ENCODE measurements at places on chromosomes 4 and X.

- DNase-seq: no peak
Measured at GRCh38 chrX:118724365-118724764, 3.0 kb upstream of the IL13RA1 start.

- no peak for DNase-seq
Measured at GRCh38 chrX:121014826-121015225, 29.3 kb upstream of the CT47A1 start.

GRCh38 chrX:154715825-154716224 lies 35.1 kb downstream of the GAB3 start:
- no peak for DNase-seq

DNA sequence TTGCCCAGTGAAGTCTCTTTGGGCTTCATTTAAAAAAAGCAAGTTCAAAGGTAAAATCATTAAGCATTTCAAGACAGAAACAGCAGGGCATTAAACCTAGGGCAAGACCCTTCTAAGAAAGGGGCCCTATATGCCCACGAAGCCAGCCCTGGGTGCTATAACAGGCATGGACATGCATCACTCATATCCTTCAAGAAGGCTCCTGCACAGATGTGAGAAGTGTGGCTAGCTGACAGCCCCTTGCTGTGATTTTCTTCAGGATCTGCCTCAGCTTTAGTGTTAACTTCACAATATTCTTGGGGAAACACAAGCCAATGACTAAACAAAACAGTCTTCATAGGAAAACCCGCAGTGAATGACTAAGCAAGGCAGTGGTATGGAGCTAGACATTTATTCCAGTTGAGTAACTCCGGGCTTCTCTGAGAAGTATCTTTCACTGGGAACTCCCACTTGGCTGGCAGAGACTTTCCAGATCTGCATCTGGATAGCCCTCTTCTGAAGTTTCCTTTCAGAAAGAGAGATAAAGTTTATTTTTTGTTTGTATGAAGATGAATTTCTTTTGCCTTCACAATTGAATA lies 11.9 kb upstream of the MAOA start:
- no peak for DNase-seq

DNA sequence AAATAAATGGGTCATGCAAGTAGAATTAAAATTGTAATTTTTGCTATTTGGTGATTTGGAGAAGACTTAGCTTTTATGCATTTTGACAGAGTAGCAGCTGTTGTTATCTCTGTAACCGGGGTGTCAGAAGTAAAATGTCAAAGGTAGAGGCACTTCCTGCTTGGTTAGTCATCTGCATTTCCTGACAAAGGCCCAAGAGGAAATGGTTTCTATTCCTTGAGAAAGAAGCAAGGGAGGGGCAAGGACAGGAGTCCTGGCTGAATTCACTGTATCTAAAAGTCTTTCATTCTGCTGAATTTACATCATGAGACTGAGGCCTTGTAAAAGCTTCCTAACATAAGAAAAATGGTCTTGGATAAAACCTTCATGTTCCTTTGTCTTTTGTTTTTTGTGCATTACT lies 550.9 kb upstream of the BOD1L1 start:
- DNase-seq: no peak

GRCh38 chr4:11631416-11631815 lies 202.7 kb upstream of the HS3ST1 start:
- no peak for DNase-seq

- DNase-seq: no peak
Measured at GRCh38 chrX:55030271-55031205, at the start of gene ALAS2. ALAS2 (minus strand) TSS chrX:55030977; CDS start chrX:55026000, 4,977 bp downstream.

- no peak for DNase-seq
Measured at GRCh38 chr4:16110661-16111290, 27.0 kb upstream of the PROM1 start.

DNA sequence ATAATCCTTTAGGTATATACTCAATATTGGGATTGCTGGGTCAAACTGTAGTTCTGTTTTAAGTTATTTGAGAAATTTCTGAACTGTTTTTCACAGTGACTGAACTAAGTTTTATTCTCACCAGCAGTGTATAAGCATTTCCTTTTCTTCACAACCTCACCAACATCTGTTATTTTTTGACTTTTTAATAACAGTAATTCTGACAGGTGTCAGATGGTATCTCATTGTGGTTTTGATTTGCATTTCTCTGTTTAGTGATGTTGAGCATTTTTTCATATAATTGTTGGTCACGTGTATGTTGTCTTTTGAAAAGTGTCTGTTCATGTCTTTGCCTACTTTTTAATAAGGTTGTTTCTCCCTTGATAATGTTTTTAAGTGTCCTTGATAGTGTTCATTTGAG lies 112.6 kb downstream of the LINC00632 start:
- no peak for DNase-seq

DNA sequence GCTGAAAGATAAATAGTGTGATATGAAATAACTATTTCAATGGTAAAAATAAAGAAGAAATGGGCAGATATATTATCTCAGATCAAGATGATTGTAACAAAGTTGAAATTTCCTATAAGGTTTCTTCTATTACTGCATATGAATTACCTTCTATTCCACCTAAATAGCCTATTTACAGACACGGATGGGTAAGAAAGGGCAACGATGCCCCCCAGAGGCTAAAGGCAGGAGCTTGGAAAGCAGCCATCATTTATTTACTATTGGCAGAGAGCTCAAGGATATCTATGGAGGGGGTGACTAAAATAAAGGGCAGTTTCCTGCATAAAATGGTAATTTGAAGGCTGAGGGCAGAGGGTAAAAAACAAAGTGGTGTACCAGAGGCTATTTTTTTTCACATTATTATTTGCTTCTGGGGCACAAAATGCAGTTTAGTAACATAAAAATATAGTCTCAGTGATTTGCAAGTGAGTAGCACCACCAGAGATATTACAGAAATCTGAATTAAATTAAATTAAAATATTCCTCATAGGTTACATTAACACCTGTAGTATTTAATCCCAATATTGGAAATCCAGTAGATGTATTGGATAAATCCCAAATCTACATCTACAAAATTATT lies 123.1 kb downstream of the BTC start:
- DNase-seq: no peak

GRCh38 chr4:40672528-40673522 lies 43.2 kb upstream of the RBM47 start:
- no peak for DNase-seq

DNA sequence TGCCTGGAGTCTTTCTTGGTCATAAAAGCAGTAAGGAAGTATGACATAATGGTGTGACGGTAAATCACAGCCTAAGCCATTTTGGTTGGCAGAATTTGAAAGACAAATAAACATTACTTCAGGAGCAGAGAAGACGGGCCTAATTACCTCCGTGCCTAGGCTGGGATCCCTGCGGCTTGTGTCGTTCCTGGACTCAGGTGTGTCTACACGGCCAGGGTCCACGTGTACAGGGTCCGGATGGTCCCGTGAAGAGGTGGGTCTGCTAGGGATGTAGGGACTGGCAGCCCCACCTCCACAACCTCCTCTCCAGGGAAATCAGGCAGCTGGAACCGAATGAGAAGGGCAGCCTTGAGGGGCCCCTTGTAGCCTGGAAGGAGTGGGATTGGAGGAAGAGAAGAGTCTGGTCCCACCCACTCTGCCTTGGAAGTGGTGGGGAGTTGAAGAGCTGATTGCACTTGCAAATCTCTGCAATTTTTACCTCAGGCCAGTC lies 55.4 kb upstream of the PLAC1 start:
- DNase-seq: no peak

- DNase-seq: no peak
Measured at GRCh38 chr4:13543839-13544605, at the start of gene NKX3-2. NKX3-2 (minus strand) TSS chr4:13544508; CDS start chr4:13544414, 94 bp downstream.

DNA sequence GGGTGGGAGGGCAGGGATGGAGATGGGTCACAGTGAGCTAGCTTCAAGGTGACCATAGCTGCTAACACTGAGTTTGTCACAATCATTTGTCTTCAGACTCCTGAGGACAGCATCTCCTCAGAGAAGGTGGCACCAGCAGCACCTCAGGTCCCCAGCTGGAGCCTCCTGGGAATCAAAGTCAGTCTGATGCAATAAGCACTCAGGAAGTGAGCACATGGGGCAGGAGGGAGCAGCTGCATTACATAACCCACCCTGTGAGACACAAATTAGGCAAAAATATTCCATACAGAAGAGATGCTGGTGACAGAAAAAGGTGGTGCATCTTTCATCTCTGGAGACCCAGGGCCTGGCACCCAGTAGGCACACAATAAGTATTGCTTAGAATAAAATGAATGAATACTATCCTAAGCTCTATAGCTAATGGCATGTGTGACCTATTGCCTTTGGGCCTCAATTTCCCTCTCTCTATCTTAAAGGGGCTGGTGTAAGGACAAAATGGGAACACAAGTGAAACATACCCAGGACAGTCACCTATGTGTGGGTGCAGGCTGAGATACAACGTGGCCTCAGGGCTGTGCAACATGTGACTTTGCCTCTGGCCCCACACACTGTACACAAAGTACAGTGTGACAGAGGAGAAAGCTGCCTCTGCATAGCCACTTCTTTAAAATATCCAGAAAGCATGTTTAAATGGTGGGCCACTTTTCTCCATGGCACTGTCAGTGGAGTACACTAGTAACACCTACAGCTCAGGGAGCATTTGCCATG lies 37.1 kb downstream of the SLC39A8 start:
- DNase-seq: no peak

DNA sequence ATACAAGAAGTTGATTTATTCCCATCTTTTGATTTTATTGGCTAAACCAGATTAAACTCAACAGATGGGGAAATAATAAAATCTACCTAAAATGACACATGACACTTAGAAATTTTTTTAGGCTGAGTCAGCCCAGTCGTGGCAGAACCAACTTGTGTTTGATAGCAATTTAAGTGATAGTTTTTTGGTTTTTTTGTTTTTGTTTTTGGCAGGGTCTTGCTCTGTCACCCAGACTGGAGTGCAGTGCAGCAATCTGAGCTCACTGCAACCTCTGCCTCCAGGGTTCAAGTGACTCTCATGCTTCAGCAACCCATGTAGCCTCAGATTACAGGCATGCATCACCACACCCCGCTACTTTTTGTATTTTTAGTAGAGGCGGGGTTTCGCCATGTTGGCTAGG lies 370.3 kb upstream of the NOCT start:
- no peak for DNase-seq

- no peak for DNase-seq
Measured at GRCh38 chr4:137532869-137533236, 559 bp upstream of the PCDH18 start.

DNA sequence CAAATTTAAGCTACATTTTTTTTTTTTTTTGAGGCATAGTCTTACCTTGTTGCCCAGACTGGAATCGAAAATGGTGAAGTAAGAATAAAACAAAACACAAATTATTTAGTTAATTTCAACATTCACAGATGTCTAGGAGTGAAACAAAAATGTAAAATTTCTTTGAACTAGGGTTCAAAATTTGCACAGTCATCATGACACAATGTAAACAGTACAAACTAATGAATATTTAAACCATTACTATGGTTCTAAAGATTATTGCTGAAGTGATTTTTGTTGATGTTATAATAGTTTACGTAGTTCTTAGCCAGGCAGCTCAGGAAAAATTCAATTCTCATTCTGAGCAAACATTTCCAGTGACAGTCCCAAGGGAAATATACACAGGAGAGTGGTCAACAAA lies 633.1 kb downstream of the GRXCR1 start:
- DNase-seq: no peak

GRCh38 chr4:12701384-12701783 lies 782.8 kb downstream of the RAB28 start:
- DNase-seq: no peak

DNA sequence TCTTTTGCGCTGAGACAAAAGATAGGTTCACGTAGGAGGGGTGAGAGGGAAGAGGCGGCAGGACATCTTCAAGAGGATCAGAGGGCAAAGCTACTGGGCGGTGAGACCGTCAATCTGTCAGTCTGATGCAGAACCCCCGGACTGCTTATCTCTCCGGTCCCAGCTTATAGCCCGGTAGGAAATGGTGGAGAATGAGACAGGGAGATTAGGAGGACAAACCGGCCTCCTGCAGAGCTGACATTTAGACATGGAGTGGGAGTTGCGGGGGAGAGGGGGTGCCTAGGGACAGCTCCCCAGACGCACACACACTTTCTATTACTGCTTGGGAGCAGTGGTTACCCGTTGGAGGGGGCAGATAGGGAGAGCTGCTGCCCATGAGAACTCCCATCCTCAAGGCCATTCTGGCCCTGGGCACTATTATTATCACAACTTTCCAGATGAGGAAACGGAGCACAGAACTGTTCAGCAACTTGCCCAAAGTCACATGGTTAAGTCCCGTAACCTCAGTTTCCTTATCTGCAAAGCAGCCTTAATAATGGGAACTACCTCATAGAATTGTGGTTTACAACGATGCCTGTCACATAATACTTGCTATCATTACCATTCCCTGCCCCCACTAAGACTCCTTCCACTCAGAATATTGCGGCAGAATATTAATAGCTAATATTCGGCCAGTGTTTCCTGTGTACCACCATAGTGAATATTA lies 1.1 kb upstream of the HDAC6 start:
- DNase-seq: no peak

DNA sequence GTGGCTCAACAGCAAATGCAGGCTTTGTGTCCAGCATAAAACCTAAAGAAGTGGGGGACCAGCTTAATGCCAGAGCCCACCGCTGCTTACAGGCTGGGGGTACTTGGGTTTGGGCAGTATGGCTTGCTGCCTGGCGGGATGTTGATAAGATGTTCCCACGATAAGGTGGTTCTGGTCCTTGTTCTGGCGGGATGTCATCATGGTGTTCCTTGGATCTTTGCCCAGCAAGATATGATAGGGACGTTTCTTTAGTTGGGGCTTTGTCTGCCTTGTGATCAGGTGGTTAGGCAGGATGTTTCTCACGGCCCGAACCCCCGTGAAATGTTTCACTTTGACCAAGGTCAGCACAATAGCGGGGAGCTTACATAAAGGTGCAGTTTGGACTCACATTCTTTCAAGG lies 35.3 kb downstream of the PNPLA4 start:
- DNase-seq: no peak

DNA sequence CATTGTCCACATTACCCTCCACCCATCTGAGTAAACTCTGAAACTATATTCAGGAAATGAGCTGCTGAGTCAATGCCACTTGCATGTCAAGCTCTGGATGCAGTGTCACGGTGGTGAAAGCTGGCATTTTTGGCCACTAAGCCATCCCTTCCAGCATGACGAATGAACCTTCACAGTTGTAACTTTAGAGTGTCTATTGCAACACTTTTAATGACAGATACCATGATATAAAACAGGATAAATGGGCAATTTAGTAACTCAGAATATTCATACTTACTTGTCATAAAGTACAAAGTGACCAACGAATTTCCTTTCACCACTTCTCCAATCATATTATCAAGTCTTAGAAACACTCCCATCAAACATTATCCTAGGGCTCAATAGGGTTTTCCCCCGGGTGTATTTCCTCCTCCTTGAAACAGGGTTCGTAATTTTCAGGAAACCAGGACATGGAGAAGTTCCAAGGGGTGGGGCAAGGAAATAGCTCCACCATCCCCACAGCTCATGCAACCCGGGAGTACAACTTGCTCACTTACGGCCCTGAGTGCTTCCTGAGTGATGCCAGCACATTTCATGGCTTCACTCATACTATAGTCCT lies 73.1 kb downstream of the MTHFD2L start:
- DNase-seq: no peak

Data from stimulated activated CD8-positive, alpha-beta memory T cell treated with anti-CD3 and anti-CD28 coated beads, Interleukin-4, amount 100 ng/mL, for 1 hour (primary cell).